ENCODE measurements at places on chromosomes 12 and 14. TPM values are rescaled to one million over a fixed set of nuclear protein-coding genes. Genes with fewer than 3 reads are reported as not detected.
A peak's percentile ranks its signal among the peaks of the same experiment; 100 is the strongest.

DNA sequence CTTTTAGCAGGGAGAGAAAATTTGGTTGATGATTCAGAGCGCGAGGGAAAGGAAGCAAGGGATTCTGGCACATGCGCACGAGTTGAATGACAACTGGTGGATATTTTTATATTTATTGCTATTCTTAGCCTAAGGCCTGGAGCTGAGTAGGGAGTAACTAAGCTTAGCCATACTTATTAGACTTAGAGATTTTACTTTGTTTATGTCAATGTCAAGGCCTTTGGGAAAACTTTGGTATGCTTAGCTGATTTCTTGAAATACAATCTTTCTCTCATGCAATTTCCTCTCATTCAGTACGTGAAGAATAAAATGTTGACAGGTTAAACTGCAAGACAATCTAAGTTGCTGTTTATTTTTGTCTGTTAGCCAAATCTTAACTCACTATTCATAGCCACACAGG is 101.1 kb downstream of the CRADD start:
- DNase-seq, result peak; percentile 52

The SPX gene
- total RNA-seq, result 11.0 TPM

DNA sequence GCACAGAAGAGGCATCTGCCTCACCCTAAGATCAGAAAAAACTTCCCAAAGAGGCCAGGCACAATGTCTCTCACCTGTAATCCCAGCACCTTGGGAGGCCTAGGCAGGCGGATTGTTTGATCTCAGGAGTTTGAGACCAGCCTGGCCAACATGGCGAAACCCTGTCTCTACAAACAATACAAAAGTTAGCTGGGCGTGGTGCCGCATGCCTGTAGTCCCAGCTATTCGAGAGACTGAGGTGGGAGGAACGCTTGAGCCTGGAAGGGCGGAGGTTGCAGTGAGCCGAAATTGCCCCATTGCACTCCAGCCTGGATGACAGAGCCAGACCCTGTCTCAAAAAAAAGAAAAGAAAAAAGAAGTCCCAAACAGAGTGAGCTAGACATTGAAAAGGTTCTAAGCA is 4.5 kb downstream of the ZBTB1 start:
- DNase-seq, result no peak

DNA sequence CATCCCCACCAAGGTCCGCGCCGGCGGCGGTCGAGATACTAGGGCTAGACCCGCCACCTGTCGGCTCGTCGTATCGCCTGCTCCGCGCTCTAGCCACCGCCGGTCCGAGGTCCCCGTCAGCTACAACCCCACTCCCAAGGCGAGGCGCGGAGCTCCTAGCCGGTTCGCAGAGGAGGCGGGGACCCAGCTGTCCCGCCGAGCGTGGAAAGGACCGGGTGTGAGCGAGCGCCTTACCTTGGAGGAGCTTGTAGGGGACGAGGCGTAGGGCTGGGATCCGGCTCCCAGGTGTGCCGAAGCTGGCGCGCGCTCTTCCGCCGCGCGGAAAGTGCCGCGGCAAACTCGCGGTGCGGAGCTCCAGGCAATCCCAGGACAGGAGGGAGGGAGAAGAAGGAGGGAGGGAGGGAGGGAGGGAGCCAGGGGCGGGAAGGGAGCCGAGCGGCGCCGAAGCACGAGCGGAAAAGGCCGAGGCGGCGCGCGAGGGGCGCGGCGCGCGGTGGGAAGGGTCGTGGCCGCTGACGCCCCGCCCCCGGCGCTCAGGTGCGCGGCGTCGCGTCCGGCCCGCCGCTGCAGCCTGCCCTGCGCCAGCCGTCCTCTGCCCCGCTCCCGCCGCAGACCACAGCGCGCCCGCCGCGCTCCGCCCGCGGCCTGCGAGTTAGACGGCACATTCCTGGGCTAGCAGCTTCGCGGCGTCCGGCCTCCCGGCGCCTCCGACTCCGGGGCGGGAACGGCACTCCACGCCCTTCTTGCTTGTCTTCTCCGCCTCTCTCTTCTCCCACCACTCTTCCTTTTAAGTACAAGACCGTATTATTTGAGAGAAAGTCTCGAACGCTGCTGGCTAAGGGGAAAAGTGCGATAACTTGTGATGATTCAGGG is at the start of gene PAWR:
Gene PAWR (minus strand): TSS at position 327 of the 873 bp plus-strand sequence. CDS start 720 bp downstream, outside the sequence.
- DNase-seq, result peak; percentile 61

- no peak for DNase-seq
Observed at GRCh38 chr14:77645520-77646230, 29.2 kb upstream of the SPTLC2 start.

DNA sequence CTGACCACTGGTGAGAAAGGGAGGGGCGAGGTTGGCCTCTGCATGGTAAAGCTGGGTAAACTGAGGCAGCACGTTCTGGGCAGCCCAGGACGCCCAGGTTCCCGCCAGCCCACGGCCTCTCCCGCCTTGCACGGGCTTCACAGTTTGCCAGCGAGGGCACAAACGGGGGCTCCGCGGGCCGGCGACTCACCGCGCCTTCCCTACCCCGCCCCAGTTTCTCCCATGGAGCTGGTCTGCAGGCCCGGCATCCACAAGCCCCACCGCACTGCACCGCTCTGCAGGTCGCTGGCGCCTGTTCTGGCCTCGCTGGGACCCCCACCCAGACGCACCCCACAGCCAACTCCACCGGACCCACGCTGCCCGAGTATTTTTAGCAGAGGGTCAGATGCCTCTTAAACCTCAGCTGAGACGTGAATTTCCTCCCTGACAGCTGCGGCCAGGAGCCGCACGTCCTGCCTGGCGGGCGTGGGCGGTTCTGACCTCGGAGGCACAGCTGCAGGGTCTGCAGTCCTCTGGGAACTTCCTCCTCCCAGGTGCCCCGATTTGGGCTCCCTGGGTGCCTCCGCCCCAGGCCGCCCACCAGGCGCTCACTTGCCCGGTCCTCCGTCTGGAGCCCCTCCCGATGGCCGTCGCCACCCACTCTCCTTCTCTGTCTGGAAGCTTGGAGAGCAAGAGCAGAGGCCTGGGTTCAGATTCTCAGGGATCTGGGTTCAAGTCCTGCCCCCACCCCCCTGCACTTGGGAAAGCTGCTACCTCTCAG is 29.5 kb upstream of the INF2 start:
- peak; percentile 20 for DNase-seq

- no peak for DNase-seq
Observed at GRCh38 chr14:21985081-21985480, 311.5 kb upstream of the OR4E1 start.

Data from Right ventricle myocardium superior (tissue), 1 donor.